ENCODE measurements at places on chromosomes 4 and X.

DNA sequence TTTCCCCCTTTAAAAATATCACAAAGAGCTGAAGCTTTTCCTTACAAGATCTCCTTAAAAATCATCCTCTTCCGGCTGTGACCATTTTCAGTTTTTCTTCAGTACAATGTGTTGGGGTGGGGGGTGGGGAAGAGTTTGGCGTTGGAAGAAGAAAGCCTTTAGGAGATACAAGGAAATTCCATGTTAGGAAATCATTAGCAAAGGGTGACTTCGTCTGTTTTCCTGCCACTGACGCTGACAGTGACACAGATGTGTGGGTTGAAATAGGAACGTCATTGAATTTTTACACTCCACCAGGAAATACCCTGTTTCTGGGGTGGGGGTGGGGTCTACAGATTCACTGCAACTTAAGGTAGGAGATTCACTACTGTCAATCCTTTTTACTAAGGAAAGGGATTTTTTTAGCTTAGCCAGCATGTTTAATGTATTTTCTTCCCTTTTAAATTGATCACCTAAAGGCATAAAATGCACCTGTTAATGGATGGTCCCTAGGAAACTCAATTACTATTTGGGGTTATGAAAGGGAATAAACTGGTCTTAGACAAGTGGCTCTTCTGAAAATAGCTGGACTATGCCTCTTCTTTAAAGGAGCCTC is 3.9 kb downstream of the MAMLD1 start:
- no peak for DNase-seq

GRCh38 chr4:57278780-57279179 is 168.6 kb upstream of the IGFBP7 start:
- DNase-seq: no peak

DNA sequence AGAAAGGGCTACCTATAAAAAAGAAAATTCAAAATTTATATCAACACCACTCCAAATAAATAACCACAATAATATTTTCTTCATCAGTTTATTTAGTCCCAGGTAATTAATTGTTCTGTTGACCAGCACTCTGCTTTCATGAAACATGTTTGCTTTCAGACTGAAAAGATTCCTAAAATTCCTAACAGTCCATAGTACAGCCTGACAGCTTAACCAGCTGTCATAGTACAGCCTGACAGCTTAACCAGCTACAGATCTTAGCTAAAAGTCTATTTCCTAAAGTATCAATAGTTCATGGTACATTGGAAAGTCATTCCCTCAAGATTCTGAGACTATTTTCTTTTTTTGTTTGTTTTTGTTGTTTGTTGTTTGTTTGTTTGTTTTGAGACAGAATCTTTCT is 144.1 kb upstream of the DDX53 start:
- no peak for DNase-seq

DNA sequence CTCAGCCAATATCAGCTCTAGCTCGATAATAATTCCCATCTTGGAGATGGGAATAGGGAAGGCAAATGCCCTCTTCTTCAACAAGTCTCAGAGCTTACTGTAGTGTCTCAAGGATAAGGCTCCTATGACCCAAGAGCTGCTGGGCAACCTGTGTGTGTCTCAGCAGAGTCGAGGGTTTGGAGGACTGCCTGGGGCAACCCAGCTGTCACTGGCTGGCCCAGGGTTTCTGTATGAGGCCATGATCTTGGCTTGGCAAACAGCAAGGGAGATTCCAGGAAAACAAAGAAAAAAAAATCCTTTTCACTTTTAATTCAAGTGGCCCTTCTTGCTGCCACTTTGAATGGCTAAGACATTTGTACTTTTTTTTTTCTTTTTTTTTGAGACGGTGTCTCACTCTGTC is 34.4 kb downstream of the TMSB4X start:
- DNase-seq: no peak

- peak; percentile 43 for DNase-seq
Measured at GRCh38 chrX:122579526-122579925, 604.6 kb upstream of the GRIA3 start.

DNA sequence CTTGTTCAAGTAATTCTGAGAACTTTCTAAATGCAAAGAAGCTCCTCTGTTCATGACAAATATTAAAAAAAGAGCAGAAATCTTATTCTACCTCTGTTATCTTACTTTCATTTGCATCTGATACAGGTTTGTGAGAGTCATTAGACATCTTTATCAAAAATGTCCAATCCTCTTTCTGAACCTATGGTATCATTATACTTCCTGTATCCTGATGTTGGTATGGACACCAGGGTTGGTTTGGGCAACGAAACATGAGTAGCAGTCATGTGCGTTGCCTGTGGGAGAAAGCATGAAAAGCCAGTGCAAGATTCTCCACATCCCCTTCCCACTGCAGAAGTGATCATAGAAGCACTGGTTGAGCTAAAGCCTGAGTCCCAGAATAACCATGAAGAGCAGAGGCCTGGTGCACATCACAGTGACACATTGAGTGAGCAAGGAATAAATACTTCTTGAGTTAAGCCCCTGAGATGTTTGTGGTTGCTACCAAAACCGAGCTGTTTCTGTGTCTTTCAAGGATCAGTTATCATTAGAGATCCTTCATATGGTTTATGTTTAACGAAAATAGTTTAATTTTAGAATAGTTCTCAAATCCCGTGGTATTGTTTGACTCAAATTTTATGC is 197.2 kb downstream of the BANK1 start:
- no peak for DNase-seq

- DNase-seq: no peak
Measured at GRCh38 chr4:66187175-66187720, 517.0 kb upstream of the EPHA5 start.

- no peak for DNase-seq
Measured at GRCh38 chr4:168693750-168694490, 197.1 kb downstream of the PALLD start.

DNA sequence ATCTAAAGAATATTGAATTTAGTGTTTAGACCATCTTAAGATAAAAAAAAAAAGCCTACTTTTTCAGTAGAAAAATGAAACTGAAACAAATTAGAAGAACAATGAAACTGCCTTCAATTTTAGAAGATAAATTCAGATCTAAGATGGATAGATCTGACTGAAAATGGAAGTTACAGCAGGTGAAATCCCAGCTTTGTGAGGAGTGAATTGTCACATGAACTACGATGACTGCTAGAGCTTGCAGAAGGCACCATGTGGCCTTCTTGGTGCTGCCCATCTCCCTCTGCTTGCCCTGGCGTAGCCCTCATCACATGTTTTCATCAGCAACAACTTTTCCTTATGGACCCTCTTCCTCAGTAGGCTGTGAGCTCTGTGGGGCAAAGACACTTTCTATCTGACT is 51.4 kb upstream of the EMCN start:
- no peak for DNase-seq
